Activated CD4-positive, alpha-beta T cell treated with anti-CD3 and anti-CD28 coated beads, Interleukin-2, Interleukin-6, amounts not matched to agents 100 ng/mL and 50 ng/mL, durations not matched to agents 16 hours and 8 hours (primary cell): ENCODE measurements at places on chromosomes 7 and 10.

- no peak for DNase-seq
Measured at GRCh38 chr10:77881222-77881621, 45.3 kb downstream of the DLG5 start.

DNA sequence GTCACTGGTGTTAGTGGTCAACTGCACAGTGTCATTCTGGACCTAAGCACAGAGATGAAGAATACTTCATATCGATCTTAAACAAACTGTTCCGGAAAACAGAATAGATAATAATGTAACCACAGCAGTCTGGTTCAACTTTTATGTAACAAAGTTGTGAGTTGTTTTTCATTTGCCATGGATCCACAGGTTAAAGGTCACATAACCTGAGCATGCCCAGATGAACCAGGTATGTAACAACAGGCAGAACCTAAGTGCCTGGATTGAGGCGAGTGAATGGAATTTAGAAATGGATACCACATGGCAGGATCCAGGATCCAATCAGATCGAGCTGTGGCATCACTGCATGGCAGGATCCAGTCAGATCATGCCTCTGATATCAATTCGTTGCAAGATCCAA is 87.1 kb downstream of the CLEC2L start:
- no peak for DNase-seq

- peak; percentile 41 for DNase-seq
Measured at GRCh38 chr10:46544989-46545791, 11.3 kb downstream of the GPRIN2 start.

DNA sequence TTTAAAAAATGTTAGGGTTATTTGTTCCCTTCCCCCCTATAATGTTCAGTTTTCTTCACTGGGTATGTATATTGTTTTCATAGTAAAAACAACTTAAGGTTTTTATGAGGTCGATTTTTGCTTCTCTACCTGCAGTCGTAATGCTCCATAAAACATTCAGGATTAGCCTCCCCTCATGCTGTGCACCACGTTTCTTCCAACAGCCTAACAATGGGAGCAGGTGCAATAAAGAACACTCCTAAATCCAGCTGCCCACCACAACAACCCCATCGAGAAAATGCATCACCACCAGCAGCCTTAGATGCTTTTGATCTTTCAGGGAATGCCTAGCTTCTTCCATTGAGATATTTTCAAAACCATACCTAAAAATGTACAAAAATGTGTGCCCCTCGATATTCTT is 111.1 kb downstream of the ADAM12 start:
- DNase-seq = no peak

DNA sequence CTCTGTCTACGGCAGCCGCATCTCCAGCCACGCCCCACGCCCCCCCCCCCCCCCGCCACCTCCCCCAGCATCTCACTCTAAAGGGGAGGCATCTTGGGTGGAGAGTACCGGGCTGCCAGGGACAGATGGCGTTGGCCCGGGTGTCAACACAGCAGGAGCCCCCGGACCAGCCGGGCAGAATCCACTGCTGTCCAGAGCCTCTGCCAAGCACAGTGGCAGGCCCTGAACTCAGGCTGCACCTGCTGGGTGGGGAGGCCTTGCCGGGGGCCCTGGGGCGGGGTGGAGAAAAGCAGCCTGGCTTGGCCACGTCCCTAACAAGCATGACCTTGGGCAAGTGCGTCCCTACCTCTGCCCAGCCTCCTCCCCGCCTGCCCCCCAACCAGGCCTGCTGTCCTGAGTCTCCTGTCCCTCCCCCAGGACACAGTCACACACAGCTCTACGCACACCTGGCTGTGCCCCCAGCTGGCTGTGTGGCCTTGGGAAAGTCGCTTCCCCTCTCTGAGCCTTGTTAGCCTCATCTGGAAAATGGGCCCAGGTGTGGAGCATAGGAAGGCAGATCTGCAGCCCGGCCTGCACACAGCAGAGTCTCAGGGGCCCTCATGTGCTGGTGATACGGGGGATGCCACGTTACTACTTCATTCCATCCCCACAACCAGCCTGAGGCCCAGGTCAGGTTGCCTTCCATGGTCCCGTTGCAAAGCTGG is 45.2 kb downstream of the MICALL2 start:
- no peak for DNase-seq

DNA sequence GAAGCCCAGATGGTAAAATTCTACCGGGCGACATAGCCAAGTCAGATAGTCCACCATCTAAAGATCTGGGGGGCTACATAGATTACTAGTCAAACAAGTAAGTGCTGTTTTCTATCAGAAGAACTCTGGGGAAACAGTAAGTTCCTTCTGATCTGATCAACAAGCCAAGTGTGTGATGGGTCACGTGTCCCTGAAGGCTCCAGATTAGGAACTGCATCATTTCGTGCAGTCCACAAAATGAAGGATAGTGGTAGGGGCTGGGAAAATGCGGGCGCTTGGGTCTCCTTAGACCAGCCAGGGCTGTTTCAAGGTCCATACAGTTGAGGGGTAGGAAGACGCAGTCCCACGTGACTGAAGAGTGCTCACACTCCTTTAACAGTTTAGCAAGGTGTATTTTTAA is 1.8 kb upstream of the CHN2 start:
- no peak for DNase-seq

- DNase-seq = peak; percentile 91
Measured at GRCh38 chr7:93036807-93037206, 81.0 kb downstream of the SAMD9 start.

GRCh38 chr10:20492447-20492846 is 404.7 kb downstream of the NEBL start:
- DNase-seq = no peak

- no peak for DNase-seq
Measured at GRCh38 chr7:30093420-30093952, 41.3 kb upstream of the MTURN start.

- DNase-seq = no peak
Measured at GRCh38 chr10:4331150-4331549, 494.9 kb upstream of the AKR1E2 start.

- no peak for DNase-seq
Measured at GRCh38 chr10:110352930-110353243, 48.2 kb upstream of the SMNDC1 start.

GRCh38 chr7:85176197-85176596 is 10.7 kb downstream of the SEMA3D start:
- DNase-seq = no peak

DNA sequence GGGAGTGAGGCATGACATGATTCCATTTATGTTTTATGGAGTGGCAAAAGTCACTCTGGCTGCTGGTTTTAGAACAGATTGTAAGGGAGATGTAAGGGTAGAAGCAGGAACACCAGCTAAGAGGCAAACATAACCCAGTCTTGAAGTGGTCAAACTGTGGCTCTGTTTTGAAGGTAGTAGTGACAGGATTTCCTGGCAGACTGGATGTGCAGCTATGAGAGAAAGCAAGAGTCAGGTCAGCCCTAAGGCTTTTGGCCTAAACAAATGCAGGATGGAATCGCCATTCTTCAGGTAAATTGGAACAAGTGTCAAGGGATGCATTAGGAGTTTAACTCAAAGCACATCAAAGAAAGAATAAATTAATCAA is 175.3 kb upstream of the AGR3 start:
- DNase-seq = no peak

GRCh38 chr10:98627711-98628110 is 181.0 kb upstream of the HPS1 start:
- DNase-seq = no peak

DNA sequence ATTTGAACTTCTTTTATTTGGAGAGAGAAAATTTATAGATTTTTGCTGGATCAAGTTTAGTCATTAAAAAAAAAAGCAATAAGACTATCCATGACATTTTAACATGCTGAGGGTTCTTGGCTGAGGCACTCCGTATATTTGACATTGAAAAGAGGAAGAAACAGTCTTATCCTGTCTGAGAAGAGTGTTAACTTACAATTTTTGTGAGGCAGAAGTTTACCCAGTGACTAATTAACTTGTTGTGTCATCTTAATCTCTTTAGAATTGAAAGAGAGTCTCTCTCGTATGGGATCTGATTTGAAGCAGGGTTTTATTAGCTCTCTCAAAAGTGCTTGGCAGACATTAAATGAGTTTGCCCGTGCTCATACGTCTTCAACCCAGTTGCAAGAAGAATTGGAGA is 39.3 kb downstream of the SEC23IP start:
- DNase-seq = no peak

DNA sequence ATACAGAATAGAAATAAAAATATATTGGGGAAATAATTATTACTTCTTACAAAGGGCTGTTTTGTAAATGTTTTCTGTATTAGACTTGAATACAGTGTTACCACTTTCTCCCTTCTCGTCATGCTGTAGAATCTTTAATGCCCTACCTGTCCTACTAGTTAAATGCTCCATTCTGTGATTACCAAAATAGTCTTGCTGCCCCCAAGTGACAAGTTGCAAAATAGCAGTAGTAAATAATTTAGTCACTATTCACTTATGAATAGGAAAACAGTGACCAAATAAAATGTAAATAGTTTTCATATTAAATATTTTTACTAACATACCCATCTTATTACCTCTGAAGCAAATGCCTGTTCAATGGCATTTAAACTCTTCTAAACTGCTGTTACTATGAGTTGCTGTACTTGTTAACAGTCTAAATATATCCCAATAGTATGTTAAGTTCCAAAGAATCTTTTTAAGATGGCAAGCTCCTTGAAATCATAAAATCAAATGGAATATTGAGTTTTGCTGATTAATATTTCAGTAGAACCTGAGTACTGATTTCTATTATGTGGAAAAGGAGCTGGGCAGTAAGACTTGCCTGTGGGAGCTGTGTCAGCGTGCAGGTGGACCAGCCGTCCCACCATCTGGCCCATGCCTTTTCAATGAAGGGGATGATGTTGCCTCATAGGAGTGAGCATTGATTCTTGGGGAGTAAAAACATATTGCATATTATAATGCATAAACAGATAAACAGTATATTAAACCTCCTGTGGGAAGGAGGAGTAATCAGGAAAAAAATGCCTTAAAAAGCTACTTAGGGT is 18.1 kb upstream of the OIT3 start:
- peak; percentile 50 for DNase-seq

DNA sequence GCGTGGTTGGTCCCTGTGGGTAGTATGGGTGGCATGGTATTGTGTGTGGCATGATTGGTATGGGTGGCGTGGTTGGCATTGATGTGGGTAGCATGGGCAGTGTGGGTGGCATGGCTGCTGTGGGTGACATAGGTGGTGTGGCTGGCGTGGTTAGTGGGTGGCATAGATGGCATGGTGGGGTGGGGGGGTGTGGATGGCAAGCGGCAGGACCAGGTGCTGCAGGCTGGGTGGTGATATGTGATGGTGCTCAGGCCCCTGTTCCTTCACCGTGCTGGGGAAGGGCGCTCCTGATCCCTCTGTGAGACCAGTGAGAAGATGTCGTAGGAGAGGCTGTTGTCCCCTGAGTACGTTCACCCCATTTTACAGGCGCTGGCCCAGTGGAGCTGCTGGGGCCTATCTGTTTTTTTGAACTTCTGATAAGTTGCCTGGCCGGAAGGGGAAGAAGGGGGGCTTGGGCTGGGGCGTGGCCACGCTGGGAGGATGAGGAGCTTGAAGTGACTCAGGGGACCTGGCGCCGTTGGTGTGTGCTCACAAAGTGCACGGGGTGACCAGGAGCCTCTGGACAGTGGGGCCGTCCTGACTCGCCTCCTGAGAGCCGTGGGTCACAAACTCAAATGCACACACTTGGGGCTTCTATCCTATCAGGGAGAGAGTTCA is 17.5 kb downstream of the INPP5A start:
- no peak for DNase-seq

- no peak for DNase-seq
Measured at GRCh38 chr10:86673216-86673826, 5.0 kb downstream of the LDB3 start.

DNA sequence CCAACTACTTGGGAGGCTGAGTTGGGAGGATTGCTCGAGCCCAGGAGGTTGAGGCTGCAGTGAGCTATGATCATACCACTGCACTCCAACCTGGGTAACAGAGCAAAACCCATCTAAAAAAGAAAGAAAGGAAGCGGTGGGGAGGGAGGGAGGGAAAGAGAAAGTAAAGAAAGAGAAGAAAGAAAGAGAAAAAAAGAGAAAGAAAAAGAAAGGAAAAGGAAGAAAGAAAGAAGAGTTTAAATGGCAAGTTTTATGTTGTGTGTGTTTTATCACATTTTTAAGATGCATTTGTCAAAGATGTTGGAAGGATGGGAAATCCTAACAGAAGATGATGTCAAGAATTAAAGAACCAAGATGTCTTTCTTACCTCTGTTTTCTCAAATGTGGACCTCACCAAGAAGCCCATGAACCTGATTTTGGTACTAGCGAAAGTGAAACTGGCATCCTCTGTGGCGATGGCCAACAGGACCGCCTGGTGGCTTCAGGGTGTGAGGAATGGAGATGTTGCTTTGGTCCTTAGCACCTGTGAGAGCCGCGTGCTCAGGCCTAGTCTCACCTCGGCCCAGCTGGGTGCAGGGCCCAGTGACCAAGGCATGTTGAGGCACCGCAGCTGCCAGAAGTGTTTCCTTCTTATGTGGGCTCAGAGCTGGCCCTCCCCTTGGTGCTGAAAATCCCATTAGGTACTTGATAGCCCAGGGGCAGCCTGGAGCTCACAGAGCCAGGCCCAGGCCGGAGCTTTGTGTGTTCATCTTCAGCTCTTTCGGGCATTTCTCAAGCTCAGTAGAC is 9.8 kb downstream of the UCMA start:
- DNase-seq = no peak

DNA sequence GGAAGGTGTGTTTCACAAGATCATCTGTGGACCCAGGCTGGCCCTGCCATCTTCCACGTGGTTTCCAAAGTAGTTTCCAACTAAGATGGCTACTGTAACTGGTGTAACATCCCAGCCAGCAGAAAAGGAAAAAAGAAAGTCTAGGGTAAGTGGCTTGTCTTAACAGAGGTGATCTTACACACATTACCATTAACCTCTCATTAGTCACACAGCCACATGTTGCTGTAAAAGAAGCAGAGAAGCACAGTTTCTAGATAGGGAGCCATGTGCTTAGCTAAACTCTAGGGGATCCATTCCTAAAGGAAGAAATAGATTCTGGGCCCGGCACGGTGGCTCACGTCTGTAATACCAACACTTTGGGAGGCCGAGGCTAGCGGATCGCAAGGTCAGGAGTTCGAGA is 54.3 kb downstream of the ZNF438 start:
- no peak for DNase-seq

GRCh38 chr7:11552676-11553296 is 279.2 kb downstream of the THSD7A start:
- DNase-seq = no peak

DNA sequence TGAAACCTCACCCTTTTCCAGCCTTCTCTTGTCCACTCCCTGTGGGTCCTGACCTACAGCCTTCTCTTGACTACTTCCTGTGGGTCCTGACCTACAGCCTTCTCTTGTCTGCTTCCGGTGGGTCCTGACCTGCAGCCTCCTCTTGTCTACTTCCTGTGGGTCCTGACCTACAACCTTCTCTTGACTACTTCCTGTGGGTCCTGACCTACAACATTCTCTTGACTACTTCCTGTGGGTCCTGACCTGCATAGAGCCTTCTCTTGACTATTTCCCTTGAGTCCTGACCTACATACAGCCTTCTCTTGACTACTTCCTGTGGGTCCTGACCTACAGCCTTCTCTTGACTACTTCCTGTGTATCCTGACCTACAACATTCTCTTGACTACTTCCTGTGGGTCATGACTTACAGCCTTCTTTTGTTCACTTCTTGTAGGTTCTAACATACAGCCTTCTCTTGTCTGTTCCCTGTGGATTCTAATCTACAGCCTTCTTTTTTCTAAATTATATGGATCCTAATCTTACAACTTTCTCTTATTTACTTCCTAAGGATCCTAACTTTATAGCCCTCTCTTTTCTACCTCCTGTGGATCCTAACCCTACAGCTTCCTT is 36.5 kb downstream of the C10orf71 start:
- DNase-seq = peak; percentile 20
